ENCODE measurements at places on chromosomes 5 and 9.
A peak's percentile ranks its signal among the peaks of the same experiment; 100 is the strongest.

DNA sequence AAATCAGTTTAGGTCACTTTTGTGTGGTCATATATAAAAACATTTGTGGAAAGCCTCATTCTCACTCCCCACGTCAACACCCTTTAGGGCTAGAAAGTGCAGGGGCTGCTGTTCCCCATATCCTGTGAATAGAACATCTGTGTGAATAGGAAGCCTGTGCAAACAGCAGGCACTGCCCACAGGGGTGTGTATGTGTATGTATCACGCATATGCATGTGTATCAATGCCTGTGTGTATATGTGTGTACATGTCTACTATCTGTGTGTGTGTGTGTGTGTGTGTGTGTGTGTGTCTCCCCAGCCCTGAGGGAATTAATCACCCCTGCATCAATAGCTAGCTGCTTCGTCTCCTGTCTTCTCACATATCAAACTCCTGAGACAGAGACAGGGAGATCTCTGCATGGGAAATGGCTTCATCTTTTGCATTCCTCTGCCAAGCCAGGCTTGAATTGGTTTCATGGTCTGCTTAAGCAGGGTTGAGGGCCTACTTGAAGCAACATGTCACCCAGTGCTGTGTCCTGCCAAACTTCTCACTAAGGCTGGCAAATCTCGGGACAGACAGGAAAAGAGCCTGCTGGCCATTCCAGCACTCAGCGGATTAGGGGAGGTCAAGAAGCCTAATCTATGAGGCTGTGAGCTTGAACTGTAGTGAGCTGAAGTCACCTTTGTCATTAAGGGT lies 265.8 kb downstream of the ADAMTSL1 start:
- no peak for DNase-seq

DNA sequence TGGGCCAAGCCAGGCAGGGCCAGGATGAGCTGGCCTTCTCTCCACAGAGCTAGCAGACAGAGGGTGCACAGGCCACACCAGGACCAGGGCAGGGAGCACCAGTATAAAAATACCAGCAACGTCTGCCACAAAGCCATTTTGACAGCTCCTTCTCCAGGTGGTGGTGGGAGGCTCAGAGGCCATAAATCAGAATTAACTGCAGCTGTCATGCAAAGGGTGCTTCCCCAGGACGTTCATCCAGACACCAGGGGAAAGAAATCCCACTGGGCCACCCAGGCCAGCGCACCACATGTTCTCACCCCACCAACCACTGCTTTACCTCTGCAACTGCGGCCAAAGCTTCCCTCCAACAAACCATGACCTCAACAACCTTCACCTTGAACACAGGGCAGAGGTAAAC lies 403.7 kb upstream of the TRPC7 start:
- DNase-seq: no peak

- DNase-seq: no peak
Measured at GRCh38 chr5:112189391-112189790, 229.7 kb downstream of the EPB41L4A start.

DNA sequence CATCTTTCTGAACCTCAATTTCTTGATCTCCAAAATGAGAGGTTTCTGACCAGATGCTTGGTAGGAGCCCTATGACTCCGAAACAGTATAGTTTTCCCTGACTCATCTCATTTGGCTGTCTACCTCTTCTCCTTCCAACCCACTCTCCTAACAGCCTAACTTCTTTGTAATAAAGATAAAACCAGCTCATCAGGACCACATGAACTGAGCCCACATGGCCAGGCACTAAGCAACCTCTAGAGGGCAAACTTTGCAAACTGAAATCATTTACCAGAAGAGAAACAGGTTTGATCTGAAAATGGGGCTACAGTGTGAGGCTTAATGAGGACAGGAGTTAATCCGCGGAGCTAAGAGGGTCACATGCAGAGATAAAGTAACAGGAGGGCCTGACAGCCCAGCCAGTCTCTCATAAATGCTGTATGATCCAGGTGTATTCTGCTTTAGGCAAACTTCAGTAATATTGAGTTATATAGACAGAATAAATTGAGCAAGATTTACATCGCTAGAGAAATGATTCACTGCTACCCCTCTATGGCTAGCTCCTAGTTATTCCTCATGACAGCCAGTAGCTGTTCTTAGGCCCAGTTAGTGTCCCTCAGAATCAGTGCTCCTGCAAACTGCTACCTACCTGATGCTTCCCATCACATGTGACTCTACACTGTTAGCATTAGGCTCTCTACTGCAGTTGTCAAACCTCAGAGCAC lies 64.6 kb downstream of the ABCA1 start:
- peak; percentile 78 for DNase-seq

GRCh38 chr9:92720209-92720765 lies 44.3 kb downstream of the BICD2 start:
- no peak for DNase-seq

DNA sequence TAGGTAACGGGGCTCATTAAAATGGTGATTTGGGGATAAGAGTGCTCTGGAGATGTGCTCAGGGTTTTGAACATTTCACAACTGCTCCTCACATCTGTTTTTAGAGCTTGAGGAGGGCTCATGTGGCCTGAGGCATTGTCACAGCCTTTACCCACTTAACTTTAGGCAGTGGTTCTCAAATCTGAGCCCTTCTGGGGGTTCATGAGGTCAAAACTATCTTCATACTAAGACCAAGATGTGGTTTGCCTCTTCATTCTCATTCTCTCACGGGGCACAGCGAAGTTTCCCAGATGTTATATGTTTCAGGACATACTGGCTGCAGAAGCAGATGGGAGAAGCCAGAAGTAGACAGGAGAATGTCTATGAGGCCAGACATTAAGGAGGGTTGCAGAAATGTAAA lies 38.4 kb downstream of the STXBP1 start:
- DNase-seq: no peak

- peak; percentile 70 for DNase-seq
Measured at GRCh38 chr5:123807177-123807945, 295.4 kb downstream of the CSNK1G3 start.

DNA sequence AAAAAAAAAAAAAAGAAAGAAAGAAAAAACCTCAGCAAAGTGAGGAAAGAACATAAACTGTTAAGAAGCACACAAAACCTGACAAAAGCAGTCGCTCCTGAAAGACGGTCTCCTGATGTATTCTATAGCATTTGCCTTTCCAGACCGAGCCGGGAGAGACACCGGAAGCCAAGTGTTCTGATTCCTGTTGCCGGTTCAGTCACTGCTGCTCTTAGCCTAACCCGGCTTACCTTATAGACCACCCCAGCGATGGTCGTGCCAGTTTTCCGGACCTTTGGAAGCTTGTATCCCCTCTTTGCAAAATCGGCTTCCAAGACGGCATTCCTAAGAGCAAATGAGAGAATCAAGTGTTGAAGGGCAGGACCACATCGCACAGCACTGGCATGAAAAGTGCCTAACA lies 630 bp downstream of the PSMB7 start:
- DNase-seq: peak; percentile 29

- no peak for DNase-seq
Measured at GRCh38 chr5:50655810-50656205, 10.6 kb upstream of the PARP8 start.

- no peak for DNase-seq
Measured at GRCh38 chr5:56917534-56917933, 8.1 kb downstream of the SETD9 start.

DNA sequence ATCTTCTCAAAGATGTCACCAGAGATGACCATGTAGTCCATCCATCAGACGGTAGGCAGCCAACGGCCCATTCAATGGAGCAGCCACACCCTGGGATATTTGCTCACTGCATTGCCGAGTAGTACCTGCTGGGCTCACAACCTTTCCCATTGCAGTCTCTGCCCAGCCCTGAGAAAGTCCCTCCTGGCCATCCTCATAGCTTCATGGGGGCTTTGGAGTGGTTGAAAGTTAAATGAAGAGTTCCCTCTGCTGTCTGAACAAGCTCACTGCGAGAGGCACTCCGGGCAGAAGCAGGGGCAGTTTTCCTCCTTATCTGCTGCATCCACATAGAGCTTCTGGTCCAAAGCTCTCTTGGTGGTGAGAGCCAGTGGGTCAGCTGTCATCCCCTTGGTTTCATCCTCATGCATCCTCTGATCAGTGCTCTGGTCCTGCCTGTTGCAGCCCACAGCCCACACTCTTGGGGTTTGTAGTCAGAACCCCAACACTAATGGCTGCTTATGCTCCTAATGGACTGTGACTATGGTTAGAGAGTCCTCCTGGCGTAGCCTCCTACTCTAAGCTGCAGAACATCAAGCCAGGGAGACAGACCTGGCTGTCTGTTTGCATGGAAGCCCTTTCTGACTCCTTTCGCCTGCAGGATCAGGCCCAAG lies 23.3 kb downstream of the TNFSF8 start:
- peak; percentile 95 for DNase-seq

GRCh38 chr9:112542593-112543292 lies 56.1 kb downstream of the KIAA1958 start:
- DNase-seq: no peak

DNA sequence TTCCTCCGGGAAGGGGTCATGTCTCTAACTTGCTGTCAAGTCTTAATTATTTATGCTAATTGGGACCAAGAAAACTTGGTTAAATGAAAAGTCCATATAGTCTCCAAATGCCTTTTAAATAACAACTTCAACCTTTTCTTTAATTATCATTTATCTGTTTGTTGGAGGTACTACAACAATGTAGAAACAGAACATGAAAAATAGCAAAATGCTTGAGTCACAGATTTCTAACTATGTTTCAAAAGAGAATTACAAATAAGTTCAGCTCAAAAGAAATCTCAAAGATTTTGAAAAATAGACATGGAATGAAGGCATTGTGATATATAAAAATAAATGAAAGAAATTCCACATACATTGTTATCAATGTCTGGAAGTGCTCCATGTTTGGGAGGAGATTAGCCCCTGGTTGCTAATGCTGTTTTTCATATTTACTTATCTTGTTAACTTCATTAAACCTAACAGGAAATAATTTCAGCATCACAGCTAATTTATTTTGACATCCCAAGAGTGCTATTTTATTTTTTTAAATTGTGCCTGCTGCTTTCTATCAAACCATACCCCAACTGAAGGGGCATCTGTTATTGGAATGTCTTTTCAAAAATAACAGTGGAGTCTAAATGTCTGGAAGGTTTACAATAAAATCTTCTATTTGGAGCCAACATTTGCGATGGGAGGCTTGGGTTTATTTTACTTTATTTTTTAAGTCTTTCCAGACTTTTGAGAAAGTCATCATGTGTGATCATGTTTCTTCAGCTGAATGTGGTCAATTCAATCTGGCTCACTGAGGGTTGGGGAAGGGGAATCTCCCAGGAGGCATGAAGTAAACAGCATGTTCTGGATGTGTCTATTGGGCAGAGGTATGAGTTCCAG lies 53.1 kb upstream of the ANKRD55 start:
- no peak for DNase-seq

DNA sequence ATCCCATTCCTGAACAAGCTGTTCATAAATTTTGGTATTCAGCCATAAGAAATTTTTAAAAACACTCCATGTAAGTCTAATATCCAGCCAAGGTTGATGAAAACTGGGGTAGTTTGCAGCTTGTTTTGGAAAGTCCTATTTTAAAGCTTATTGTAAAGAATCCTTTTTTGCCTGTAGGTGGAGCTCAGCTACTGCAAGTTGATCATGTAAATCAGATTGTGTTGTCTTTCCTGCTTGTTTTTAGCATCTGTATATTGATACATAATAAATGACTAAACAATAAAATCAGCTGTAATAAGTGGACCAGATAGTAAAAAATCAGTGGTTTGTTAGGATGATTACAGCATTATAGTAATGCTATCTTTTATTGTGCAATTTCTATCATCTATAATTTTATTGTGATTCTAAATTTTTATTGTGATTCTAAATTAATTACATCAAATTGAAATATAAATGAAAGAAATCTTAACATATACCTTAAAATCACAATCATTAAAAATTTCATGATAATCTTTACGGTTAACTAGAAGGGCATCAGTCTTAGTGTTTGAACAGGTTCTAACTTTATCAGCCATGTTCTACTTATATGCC lies 42.4 kb downstream of the CWC27 start:
- DNase-seq: peak; percentile 4

- DNase-seq: peak; percentile 25
Measured at GRCh38 chr9:130629443-130630070, 34.8 kb upstream of the PRDM12 start.

DNA sequence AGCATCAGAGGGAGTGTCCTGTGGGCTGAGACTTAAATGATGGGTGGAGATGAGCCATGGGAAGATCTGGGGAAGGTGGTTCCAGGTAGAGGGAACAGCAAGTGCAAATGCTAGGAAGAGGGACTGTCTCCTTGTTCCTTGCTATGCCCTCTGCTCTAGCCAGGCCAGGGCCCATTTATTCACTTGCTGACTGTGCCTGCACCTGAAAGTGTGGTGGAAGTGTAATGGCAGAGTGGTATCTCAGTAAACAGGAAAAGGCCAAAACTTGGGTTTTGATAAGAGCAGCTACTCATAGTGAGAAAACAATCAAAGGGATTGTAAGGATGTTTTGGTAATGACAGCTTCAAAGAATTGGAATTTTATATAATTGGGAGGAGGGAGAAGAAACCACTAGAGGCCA lies 32.4 kb downstream of the TLE4 start:
- DNase-seq: no peak

DNA sequence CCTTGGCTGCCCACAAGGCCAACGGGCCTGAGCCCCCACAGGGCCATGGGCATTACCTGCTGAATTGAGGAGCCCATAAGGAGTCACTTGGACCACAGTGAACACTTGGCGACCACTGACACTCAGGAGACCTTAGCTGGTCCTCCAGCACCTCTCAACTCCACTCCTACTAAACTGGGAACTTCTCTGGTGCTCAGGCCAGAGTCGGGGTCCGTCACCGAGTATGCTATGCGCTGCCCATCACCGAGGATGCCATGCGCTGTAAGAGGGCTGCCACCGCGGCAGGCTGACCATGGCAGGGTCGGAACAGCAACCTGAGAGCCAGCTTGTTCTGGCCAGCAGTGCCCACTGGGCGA lies 600 bp upstream of the SQSTM1 start:
- DNase-seq: peak; percentile 44

DNA sequence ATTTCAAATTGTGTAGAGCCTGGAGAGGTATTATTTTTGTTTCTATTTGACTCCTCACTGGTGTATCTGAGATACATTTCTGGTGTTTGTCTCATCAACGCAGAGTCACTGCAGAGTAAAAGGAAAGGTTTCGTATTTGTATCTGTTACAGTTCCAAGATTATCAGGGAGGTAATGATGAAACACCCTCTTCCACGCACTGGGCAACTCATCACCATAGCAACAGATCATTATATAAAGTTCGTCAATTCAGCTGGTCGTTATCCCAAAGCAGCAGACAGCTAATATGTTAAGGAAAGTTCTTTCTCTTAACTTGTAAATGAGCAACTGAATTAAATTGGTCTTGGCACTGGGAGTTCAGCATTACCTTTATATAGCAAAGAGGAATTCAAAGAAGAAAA lies 513.5 kb downstream of the MTRR start:
- no peak for DNase-seq

- no peak for DNase-seq
Measured at GRCh38 chr5:119274767-119275130, 81.1 kb upstream of the TNFAIP8 start.
